Right forelimb (tissue), 1 donor: ENCODE measurements at places on chromosomes 13 and 19.

DNA sequence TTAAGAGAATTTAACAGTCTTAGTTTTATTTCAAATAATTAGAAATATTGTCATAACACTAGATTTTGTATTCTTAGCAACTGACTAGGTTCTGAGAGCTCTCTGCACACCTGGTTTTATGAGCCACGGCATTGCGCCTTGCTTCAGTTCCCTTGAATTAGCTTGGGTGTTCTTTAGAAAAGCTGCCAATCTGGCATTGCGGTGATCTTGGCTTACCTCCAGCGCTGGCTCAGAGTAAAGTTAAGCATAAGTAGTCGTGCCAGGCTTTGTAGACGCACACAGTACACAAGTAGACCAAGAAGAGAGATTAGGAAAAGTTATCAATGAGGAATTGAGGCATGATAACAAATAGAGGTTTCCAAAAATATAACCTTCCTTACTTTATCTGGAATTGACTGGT lies 45.7 kb downstream of the TPP2 start:
- no peak for DNase-seq

- peak; percentile 46 for DNase-seq
These were observed 101.4 kb downstream of the STK24 start for GRCh38 chr13:98475522-98475921.

DNA sequence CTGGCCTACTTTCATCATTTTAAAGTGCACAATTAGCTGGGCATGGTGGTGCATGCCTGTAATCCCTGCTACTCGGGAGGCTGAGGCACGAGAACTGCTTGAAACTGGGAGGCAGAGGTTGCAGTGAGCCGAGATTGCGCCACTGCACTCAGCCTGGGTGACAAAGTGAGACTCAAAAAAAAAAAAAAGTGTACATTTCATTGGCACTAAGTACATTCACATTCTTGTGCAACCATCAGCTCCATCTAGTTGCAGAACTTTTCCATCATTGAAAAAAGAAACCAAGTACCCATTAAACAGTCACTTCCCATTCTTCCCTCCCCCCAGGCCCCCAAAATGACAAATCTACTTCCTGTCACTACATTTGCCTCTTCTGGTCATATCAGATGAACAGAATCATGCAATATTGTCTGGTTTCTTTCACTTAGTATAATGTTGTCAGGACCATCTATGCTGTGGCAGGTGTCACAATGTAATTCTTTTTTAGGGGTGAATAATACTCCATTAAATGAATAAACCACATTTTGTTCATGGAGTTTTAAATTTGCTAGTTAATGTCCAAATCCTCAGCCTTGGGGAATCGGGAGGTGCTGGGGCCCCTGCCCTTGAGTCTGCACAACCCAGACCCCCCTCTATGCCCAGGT lies 7.4 kb upstream of the SIGLEC11 start:
- DNase-seq, result no peak

- no peak for DNase-seq
These were observed 19.8 kb downstream of the ZNF583 start for GRCh38 chr19:56423985-56424353.

DNA sequence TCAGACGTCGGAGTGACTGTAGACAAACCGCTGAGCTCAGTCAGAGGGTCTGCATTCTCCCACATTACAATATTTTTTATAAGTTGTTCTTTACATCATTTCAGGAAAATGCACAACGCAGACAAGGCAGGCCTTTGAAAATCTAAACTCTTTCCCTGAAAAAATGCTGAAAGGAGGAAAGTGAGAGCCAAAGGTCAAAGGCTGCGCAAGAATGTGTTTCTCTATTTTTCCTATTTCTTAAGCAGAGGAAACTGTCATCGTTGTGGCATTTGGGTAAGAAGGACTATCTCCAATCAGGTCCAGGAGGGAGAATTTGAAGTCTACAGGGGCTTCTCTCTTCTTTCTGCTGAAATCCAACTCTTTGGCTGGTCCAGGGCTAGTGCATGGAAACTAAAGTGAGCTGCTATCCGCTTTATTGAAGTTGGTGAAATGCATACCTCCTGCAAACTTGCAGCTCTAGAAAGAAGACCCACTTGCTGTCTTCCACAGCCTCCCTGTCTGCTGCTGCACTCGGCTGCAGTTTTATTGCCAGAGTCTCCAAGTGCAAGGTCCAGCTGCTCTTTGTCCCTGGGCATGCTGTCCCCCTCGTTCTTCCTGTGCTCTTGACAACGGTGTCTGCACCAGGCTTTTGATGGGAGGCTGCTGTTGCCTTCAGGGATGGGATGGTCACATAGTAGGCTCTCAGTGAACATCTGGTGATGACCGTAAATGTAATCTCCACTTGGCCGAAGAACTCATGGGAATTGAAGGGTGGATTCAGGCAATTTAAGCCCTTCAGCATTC lies 31.2 kb downstream of the ZNF536 start:
- no peak for DNase-seq

GRCh38 chr13:70889163-70889562 lies 780.9 kb upstream of the KLHL1 start:
- no peak for DNase-seq

DNA sequence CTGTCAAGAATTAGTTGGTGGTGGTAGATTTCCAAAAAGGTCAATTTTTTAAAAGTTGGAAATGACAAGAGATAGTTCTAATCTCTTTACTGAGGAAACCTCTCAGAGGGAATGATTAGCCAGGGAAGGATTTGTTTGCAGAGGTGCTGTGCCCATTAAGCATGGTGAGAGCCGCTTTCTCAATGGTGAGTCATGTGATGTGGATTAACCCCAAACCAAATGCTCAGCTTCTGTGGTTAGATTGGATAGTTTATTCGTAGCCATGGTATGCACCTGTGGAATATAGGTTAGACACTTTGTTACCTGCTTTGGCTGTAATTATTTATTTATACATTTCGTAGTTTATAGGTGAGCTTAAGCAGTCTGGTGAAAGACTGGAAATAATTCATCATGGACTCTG lies 7.1 kb downstream of the HNRNPM start:
- DNase-seq, result no peak

DNA sequence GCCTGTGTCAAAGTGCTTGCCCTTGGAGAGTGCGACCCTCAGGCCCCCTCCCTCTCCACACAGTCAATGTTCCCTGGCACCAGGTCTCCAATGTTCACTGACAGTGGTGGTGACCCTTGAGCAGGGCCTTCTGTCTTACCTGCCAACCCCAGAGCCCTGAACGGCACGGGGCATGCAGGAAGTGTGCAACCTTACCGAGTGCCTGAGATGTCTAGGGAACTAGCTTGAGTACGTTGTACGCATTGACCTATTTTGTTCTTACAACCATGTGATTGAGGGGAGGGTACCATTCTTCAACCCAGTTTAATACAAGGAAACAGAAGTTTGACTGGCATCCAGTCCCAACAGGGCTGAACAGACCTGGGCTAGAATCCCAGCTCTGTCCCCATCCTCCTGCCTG lies 13.2 kb downstream of the MAG start:
- no peak for DNase-seq

DNA sequence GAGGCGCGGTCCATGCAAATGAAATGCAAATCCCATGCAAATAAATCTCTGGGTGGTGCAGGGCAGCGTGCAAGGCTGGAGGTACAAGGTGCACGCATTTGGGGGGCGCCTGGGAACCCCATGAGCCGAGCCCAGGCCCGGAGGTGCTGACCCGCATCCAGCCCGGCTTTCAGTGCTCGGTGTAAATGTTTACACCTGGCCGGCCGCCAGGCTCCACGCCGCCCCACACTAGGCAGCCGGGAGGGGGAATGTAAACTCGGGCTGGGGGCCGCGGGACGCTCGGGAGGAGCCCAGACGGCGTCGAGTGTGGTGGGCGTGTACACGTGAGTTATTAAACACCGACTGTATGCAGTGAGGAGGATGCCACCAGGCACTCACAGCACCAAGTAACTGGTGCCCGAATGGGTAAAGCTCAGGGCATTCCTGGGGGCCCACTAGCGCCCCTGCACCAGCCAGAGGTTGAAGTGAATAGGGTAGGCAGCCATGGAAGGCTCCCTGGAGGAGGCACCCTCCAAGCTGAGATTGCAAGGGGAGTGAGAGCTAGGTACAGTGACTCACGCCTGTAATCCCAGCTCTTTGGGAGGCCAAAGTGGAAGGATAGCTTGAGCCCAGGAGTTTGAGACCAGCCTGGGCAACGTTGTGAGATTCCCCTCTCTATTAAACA lies 17.2 kb downstream of the FUT6 start:
- DNase-seq, result no peak

- DNase-seq, result no peak
These were observed 16.8 kb upstream of the RAB20 start for GRCh38 chr13:110578363-110578762.

GRCh38 chr13:63044589-63045313 lies 1629.1 kb upstream of the PCDH20 start:
- DNase-seq, result no peak

DNA sequence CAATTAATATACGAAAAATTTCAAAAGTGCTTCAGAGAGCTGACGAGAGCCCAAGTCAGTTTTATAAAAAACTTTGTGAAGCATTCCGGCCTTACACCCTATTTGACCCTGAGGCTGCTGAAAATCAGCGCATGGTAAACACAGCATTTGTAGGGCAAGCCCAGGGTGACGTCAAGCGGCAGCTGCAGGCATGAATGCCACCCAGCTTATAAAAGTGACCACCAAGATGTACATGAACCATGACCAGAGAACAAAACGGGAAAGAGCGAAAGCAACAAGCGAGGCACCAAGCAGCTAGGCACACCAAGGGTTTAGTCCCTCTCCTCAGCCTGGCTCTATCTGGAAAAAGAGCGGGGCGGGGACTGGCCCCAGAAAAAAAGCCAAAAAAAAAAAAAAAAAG lies 6.0 kb downstream of the SIGLEC11 start:
- no peak for DNase-seq

- no peak for DNase-seq
These were observed 866.3 kb upstream of the SPRY2 start for GRCh38 chr13:81207231-81207630.

GRCh38 chr19:7729211-7729610 lies 2.7 kb downstream of the CLEC4G start:
- no peak for DNase-seq

GRCh38 chr19:19319732-19320360 lies 463 bp downstream of the SUGP1 start:
- DNase-seq, result no peak

DNA sequence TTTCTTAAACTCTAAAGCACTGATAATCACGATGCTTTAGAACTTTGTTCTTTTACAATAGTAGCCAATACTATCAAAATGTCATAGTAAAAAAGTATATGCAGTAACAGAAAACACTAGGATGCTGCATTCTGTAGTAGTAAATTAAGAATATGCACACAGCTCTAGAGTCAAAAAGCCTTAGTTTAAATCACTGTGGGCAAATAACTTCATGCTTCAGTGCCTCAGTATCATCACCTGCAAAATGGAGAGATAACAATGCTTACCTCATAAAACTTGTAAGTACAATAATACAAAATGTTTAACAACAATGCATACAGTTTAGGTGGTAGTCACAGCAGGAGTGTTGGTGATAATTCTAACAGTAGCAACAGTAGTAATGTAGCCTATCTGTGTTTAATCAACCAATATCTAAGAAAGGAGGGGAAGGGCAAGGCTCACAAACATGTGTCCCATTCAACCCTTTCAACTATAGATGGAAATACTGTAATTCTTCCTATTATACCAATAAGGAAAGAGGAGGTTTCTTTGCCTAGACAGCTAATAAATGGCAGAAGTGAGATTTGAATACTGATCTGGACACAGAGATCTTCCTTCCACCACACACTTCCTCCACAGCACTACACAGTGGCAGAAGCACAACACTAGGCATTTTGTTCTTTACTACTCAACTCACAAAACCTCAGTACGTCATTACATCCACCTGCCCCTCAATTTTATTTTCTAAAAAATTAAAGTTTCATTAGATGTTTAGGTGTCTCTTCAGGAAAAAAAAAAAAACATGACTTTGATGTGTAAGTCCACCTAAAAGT lies 4.6 kb downstream of the RBM26 start:
- no peak for DNase-seq

- DNase-seq, result no peak
These were observed 9.7 kb upstream of the C19orf12 start for GRCh38 chr19:29724746-29725145.

GRCh38 chr19:48926909-48927308 lies 6.6 kb upstream of the DHDH start:
- no peak for DNase-seq

GRCh38 chr19:32677657-32678056 lies 2.0 kb downstream of the RGS9BP start:
- DNase-seq, result no peak
